ENCODE measurements at places on chromosomes 1 and 21.

DNA sequence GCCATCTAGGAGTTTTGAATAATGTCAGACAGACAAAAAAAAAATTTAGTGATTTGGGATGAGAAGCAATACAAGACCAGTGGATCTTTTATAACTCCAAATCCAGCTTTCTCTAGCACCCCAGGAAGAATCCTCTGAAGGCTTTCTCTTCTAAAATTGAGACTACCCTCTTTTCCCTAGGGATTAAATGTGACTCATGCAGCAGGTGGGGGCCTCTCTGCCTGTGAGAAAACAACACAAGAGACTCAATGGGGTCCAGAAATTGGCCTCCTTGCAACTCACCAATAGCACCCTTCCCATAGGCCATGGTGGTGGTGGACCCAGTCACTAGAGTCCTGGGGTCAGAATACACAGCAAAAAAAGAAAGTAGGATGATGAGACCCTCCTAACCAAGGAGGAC is 120.3 kb upstream of the ATP1A1 start:
- no peak for DNase-seq

DNA sequence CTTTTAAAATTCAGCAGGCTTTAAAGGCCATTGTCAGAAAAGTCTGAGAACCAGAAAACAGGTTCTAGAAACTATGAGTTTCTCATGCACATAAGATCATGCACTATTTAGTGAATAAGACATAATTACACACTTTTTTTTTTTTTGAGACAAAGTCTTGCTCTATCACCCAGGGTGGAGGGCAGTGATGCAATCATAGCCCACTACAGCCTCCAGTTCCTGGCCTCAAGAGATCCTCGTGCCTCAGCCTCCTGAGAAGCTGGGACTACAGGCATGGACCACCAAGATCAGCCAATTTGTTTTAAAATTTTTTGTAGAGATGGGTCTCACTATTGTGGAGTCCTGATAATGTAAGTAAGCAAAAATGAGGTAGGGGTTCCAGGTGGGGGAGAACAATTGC is 134.9 kb downstream of the VAV3 start:
- no peak for DNase-seq

DNA sequence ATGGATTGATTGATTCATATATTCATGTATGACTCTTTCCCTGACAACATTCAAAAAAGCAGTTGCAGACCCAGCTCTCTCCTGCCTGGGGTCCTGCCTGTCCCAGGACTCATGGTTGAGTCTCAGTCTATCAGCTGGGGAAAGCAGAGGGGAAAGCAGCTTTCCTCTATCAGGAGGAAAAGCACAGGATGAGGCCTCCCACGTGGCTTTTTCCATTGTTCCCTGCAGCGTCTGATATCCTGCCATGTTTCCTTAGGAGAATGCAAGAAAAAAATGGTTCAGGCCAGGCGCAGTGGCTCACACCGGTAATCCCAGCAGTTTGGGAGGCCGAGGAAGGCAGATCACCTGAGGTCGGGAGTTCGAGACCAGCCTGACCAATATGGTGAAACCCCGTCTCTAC is 133.0 kb upstream of the VAMP3 start:
- no peak for DNase-seq

GRCh38 chr1:185627761-185628501 is 106.3 kb upstream of the HMCN1 start:
- DNase-seq: no peak

DNA sequence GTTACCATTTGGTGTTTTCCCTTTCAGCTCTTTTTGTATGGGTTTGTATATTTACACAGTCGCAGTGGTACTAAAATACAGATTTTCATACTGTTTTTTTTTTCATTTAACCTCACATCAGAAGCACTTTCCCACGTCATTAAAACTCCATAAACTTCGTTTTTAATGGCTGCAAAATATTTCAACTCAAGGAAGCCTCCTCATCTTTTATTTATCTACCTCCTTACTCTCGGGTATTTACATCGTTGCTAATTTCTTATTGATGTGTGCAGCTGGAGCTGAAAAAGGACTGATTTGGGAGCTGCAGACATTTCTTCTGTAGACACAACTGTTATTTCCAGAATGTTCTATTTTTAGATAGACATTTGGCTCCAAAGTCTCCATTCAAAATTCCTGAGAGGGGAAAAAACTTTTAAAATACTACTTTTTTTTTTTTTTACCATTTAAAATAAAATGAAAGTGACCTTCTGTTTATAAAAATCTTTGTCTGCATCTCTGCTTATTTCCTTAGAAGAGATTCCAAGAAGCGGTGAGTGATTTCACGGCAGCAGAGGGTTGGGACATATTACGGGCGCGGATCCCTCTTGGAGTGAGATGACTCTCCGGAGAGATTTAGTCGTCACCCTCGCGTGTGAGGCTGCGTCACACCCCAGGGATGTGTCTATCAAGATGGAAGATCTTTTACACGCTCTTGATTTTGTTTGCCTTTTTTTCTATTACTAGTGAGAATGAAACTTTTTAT is 10.1 kb downstream of the RUNX3 start:
- DNase-seq: peak; percentile 74
